ENCODE measurements at places on chromosomes 11 and 22.
A peak's percentile ranks its signal among the peaks of the same experiment; 100 is the strongest.

- DNase-seq: peak; percentile 58
These were observed 11.9 kb upstream of the NRIP3 start for GRCh38 chr11:9015677-9016076.

DNA sequence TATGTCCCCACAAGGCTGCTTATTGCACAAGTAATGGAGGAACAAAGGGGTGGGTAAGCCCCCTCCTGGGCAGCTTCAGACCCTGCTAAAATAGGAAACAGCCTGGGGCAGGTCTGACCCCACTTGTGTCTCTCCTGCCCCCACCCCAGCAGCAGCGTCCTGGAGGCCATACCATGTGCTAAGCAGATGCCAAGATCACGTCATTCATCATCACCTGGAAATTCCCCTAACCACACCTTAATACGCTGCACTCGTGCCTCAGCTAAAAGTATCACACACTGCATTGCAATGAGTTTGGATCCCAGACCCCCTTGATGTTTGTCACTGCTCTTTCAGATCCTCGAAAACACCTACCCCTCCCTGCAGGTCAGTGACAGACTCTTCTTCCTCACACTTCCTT lies 27.8 kb upstream of the GGTLC2 start:
- no peak for DNase-seq

DNA sequence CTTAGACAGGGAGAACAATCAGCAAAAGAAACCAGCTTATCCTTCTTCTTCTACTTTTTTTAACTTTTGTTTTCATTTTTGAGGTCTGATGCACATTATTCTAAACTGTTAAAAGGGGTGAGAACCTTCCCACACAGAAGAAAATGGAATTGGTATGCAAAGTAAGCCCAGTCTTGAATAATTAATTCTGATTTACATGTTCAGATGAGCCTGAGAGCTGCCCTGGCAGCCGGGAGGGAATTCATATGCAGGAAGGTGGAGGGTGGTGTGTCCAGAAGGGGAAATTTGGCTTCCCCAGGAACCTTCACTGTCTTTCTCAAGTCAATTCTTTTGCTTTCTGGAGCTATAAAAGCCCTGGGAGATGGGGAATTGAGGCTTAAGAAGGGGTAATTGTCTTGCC lies 181.0 kb downstream of the INSC start:
- DNase-seq: no peak

DNA sequence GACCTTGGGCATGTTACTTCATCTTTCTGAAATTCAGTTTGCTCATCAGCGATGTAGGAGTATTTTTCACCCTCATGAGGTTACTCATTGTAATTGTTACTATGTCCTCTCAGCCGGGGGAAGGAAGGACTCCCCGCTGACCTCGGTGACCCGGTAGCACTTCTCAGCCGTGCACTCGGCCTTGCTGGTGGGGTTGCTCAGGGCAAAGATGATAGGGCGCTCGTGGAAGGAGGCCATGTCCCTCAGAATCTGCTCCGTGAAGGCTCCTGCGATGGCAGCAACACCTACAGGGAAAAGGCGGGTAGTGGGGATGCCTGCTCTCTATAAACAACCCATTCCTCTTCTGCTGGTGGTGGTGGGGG lies 72.2 kb downstream of the CCDC81 start:
- no peak for DNase-seq

DNA sequence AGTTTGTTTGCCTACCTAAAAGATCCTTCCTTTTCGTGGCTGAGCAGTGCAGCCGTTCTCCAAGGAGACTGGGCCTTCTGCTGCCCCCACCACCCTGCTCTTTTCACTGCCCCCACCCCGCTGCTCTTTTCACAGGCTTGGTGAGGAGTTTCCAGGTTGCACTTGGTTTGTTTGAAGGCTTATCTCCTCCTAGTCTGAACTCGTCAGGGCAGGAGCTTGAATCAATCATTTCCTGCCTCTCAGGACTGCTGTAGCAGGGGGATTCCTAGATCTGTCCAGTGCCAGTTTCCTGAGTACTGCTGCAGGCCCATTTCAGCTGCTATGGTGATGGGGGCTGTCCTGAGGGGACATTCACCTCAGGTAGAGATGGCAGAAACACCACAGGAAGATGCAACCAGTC lies 10.0 kb downstream of the MED15 start:
- DNase-seq: no peak

GRCh38 chr22:28155808-28156207 lies 236.8 kb upstream of the PITPNB start:
- DNase-seq: no peak

DNA sequence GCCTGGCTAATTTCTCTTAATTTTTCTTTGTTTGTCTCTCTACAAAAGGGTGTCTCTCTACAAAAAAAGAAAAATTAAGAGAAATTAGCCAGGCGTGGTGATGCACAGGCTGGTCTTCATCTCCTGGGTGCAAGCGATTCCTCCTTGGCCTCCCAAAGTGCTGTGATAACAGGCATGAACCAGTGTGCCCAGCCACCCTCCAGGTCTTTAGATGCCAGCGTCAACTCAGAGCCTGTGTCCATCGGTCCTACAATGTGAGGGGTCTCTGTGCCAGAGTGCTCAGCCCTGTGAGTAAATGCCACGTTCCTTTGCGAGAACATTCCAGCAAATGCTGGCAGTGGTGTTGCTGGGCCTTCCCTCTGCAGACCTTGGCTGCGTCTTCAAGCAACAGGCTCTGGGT lies 62.7 kb downstream of the IGF2 start:
- DNase-seq: no peak

DNA sequence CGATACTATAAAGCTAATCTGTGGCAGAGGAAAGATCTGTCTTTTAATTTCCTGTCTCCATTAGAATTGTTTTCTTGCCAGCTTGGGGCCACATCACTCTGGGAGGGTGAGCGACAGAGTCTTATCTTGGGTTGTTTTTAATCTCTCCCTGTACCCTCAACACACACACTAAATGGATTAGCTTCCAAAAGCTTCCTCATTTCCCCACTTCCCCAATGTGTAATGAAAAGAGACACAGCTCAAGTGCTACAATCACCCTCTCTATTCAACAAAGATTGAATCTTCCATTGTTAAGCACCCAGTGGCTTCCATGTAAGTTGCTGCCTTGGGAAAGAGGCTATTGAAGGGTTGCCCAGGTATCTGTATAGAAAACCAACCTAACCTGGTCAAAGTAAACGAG lies 6.1 kb upstream of the ASCL3 start:
- no peak for DNase-seq

DNA sequence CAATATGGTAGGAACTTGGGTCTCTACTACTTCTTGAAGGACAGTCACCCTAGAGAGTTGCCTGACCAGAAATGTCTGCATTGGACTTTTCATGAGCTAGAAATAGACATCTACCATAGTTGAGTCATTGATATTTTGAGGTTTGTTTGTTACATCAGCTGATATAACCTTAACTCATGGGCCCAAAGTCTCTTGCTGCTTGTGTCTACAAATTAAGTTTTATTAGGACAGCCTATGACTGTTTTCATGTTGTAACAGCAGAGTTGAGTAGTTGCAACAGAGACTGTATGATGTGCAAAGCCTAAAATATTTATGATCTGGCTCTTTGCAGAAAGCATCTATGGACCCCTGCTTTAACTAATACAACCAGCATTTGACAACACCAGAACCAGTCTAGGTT lies 155.3 kb downstream of the MIAT start:
- DNase-seq: no peak

GRCh38 chr22:26442086-26442756 lies 13.2 kb downstream of the ASPHD2 start:
- DNase-seq: no peak

- DNase-seq: no peak
These were observed 72.1 kb upstream of the OR5AK2 start for GRCh38 chr11:56916587-56916986.

- no peak for DNase-seq
These were observed 44.2 kb downstream of the CCDC81 start for GRCh38 chr11:86418917-86419316.

- DNase-seq: no peak
These were observed 5.1 kb upstream of the P2RX6 start for GRCh38 chr22:21009638-21010425.

DNA sequence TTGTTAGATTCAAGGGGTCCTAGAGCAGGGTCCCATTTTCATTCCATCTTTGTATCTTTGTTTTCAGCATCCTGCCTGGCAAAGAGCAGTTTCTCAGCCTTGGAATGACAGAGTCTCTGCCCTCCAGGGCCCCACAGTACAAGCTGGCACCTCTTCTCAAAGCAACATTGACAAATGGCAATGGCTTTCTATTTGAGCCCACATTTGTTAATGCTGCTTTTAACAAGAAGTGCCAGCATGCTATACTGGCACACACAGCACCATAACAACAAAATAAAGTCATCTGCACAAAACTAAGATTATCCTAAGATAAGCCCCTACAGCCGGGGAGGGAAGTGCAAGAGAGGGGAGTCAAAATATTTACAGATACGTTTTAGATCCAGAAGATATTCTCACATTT lies 309.7 kb upstream of the C11orf87 start:
- DNase-seq: no peak

DNA sequence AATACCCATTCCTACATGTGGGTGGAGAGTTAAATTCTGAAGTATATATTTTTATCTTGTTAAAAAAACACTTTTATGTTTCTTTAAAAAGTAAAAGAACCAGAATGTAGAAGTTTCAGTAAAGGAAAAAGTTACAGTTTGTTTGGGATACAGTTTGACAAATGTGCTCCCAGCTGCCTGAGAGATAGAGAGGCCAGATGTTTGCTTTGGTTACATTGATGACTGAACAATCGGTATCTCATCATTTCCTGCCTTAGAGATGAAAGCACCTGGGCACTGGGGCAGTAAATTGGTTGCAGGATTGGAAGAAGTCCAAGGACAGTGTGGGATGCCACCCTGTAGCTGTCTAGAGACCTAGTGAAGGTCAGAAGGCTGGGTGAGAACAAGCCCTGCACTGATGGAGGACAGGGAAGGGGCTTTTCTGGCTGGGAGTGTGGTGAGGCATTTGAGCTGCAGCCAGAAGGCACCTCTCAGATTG lies 16.6 kb downstream of the MED15 start:
- no peak for DNase-seq

GRCh38 chr22:44648821-44649565 lies 53.0 kb upstream of the PRR5 start:
- peak; percentile 88 for DNase-seq

GRCh38 chr11:24163146-24163545 lies 333.7 kb upstream of the LUZP2 start:
- DNase-seq: no peak

- DNase-seq: no peak
These were observed 62.9 kb upstream of the BID start for GRCh38 chr22:17836992-17837742.

- no peak for DNase-seq
These were observed 122.8 kb upstream of the MTNR1B start for GRCh38 chr11:92846491-92847125.

DNA sequence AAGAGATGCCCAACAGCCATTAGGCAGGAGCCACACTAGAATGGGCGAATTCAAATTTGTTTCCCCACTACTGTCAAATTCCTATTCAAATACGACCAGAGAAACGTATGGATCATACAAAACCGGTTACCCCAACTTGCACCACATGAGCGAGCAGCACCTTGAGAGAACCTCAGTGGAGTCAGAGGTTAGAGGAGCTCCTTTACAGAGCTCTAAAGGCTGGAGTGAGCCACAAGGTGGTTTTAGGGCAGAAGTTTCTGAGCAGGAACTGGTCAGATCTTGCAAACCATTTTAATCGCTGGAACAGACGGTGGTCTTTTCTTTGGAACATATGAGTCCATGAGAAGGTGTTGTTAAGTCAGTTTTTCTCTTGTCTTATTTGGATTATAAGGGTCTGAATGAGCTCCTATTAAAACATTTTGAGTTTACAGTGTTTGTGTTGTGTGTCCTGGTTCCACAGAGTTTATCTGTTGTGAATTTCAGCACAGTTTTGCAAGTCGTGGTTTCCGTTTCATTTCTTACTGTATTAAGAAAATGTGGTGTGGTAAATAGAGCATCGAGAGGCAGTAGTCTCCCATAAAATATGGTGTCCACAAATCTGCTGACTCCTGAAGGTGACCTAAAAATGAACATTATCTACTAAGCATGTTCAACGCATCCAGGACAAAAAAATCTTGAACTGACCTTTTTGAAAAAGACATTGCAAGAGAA lies 471.7 kb downstream of the NTM start:
- DNase-seq: no peak

GRCh38 chr11:59174664-59175033 lies 2.7 kb downstream of the DTX4 start:
- no peak for DNase-seq

GRCh38 chr11:75261902-75262361 lies 21.4 kb downstream of the TPBGL start:
- DNase-seq: no peak

DNA sequence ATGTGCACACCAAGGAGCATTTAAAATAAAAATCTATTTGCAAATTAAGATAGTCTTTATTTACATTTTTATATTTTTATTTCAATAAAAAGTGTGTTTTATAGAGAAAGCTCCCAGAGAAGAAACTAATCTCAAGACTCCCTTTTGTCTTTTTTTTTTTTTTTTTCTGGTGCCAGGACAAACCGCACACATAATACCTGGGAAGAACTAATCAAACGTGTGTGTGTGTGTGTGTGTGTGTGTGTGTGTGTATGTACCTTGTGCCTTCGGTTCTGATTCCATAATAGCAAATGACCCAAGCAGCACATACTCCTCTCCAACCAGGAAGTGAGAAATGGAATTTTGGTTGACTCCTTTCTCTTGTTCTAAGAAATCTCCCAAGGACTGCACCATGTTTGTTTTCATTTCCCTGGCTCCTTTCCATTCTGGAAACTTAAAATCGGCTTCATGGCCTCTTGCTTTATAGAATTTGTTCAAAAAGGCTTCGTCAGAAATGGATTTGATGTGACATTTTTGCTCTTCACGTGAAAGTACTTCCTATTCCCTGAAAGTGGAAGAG lies 65.3 kb downstream of the ST3GAL4 start:
- DNase-seq: no peak

DNA sequence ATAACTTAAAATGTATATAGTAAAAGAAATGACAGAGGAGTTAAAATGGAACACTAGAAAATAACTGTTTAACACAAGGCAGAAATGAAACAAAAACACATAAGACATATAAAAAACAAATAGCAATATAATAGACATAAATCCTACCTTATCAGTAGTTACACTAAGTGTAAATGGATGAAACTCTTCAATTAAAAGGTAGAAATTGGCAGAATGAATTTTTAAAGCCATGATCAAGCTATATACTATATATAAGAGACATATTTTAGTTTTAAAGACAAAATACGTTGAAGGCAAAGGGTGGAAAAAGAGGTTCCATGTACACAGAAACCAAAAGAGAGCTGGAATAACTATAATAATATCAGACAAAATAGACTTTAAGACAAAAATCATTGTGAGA lies 4.9 kb upstream of the TMPRSS5 start:
- no peak for DNase-seq

- no peak for DNase-seq
These were observed 172.8 kb downstream of the RRAS2 start for GRCh38 chr11:14186046-14186775.

GRCh38 chr11:88886796-88887195 lies 179.0 kb downstream of the GRM5 start:
- peak; percentile 54 for DNase-seq

GRCh38 chr11:20601221-20601914 lies 2.0 kb downstream of the SLC6A5 start:
- DNase-seq: no peak
